ENCODE measurements at places on chromosomes 16 and 17.

GRCh38 chr16:19396555-19397011 lies 21.1 kb upstream of the TMC5 start:
- DNase-seq = peak; percentile 87

DNA sequence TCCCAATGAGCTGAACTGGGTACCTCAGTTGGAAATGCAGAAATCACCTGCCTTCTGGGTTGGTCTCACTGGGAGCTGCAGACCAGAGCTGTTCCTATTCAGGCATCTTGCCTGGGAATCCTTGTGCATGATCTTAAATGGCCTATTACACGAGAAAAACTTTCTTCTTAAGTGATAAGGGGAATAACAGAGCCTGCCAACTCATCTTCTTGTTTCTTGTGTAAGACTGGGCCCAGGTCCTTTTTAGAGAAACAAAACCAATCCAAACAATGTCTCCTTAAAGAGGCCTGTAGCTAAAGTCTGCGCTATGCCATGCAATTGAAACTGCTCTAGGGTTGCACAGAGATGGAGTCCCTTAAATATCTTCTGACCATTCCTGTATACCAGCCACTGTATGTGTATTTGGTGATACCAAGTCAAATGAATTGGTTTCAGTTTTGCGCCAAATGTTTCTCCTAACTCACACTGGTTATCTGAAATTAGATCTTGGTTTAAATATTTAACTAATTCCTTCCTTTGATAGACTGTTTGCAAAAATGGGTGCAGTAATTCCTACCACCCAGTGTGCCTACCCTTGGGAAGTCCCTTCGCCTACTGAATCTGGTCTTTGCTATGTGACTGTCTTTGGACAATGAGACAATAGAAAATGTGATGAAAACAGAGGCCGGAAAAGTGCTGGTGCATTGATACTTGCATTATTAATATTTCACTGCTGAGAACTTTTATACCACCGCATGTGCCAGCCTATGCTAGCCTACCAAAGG lies 6.5 kb upstream of the CCL23 start:
- no peak for DNase-seq

GRCh38 chr17:18117533-18117932 lies 9.0 kb downstream of the MYO15A start:
- no peak for DNase-seq

DNA sequence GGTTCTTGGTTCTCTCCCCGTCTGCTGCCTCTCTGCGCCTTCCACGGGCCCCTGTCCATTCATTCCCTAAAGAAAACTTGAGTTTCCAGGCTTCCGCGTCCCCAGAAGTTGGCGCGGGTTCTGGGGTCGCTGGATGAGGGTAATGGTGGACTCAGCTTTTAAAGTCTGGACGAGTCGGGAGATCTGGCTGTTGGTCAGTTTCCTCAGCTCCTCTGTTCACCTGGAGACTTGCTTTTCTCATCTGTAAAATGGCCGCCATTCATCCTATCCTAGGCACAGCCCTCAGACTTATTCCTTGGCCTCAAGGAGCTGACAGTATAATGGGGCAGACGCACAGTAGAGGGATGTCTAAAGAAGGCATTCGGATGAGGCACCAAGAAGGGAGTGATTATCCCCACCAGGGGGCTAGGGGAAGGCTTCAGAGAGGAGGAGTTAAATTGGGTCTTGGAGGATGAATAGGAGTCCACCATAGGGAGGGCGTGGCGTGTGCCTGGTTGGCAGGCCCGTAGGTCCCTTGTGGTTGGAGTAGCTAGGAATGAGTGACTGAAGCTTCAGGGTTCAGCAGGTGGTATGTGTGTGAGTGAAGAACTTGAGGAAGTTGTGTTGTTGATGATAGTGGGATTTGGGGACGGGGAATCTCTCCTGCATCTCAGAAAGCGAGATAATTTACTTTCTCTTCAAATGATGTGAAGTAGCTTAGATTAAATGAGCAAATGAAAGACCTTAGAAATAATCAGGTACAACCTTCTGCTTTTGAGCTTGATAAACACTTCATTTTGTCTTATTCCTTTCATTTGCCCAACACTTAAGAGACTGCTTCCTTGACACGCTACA lies 652 bp downstream of the VPS35L start:
- DNase-seq = no peak

DNA sequence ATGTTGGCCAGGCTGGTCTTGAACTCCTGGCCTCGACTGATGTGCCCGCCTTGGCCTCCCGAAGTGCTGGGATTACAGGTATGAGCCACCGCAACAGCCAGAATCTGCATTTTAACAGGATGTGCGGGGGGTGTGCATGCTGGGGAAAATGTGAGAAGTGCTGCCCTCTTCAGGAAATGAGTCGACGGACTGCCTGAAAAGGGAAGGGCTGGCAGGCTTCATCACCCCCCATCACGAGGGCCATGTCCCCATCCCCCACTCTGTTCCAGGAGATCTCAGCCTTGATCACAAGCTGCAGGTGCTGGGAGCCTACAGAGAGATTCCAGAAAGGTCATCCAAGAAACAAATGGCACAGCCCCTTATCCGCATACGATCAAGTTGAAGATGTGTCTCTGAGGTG lies 195.3 kb upstream of the RPL38 start:
- no peak for DNase-seq

- DNase-seq = no peak
These were observed 60.5 kb downstream of the NFAT5 start for GRCh38 chr16:69626256-69626655.

- DNase-seq = no peak
These were observed 6.0 kb downstream of the SNN start for GRCh38 chr16:11674001-11674817.

DNA sequence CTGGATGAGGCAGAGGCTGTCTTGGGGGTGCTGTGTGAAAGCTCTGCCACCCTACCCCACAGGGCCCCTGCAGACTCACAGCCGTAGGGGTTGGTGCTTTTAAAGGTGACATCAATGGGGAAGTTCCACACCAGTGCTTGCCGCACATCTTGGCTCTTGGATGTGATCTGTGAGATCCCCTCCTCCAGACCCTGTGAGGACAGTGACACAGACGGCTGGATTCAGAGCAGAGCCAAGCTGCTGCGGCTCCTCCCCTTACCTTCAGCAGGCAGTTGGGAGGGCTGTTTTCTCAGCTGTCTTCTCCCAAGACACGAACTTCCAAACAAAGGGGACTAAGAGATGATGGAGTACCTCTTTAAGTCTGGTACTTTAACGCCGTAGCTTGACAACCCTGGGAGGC lies 4.8 kb downstream of the B9D1 start:
- DNase-seq = no peak

- DNase-seq = no peak
These were observed 1409.1 kb downstream of the CDH11 start for GRCh38 chr16:63712725-63713124.

DNA sequence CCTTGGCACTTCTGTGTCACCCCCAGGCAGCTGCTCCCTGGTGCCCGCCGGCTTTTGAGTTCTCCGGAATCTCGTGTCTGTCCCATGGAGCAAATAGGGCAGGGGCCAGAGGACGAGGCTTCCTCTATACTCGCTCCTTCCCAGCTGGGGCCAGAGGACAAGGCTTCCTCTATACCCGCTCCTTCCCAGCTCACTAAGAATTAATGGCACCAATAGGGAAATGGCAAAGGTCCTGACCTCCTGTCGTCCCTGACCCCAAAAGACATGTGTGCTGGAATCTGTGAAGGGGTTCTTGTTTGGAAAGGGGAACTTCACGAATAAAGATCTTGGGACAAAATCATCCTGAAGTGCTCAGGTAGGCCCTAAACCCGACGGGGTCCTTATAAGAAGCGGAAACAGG lies 7.6 kb downstream of the SGSH start:
- no peak for DNase-seq

GRCh38 chr17:73098919-73099318 lies 6.4 kb upstream of the SLC39A11 start:
- no peak for DNase-seq

GRCh38 chr17:37466471-37466870 lies 23.2 kb upstream of the DUSP14 start:
- peak; percentile 25 for DNase-seq

- no peak for DNase-seq
These were observed 132.2 kb upstream of the MPHOSPH6 start for GRCh38 chr16:82302042-82302727.

DNA sequence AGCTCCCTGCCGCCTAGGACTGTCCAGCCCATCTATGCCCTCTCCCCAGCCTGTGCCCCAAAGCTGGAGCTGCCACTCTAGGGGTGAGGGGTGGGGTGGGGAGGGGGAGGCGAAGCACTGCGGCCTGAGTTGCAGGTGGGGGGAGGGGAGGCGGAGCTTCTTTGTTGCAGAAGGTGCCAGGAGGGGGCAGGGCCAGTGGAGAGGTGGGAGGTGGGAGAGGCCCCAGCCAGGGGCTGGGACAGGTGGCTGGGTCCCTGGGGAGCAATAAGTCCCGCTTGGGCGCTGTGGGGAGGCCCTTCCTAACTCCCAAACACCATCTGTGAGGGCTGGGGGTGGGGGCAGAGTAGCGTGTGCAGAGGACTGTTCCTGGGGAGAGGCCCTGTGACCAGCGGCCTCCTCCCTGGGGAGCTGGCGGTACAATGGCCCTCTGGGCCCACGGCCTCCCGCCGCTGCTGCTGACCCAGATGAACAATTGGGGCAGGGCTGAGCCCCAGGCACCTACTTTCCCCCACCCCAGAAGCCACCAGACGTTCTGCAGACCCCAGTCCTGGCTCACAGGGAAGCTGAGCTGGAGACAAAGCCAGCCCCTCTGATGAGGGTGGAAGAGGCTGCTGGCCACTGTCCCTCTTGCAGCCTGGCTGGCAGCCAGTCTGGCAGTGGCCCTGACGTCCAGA lies 2.2 kb upstream of the NTN3 start:
- DNase-seq = no peak

- DNase-seq = no peak
These were observed 41.6 kb upstream of the IRX6 start for GRCh38 chr16:55282441-55282840.

- DNase-seq = no peak
These were observed 28.5 kb downstream of the VAC14 start for GRCh38 chr16:70772493-70772892.

DNA sequence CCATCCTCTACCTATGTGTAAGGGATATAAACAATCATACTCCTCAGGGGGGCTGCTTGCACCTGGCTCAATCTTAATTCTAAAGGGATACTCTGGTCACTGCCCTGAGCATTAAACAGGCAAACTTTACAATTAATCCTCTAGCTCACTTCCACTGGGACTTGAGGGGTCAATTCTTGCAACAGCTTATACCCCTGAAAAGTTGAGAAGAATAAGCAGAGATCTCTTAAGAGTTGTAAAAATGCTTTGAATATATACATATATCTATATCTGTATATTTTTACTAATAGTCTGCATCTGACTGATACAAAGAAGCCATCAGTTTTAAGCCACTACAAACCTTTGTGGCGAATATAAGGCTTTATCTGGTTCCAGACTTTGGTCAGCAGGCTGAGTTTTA lies 19.6 kb downstream of the HEATR6 start:
- DNase-seq = no peak

GRCh38 chr16:78961464-78961863 lies 639.1 kb downstream of the MAF start:
- no peak for DNase-seq

DNA sequence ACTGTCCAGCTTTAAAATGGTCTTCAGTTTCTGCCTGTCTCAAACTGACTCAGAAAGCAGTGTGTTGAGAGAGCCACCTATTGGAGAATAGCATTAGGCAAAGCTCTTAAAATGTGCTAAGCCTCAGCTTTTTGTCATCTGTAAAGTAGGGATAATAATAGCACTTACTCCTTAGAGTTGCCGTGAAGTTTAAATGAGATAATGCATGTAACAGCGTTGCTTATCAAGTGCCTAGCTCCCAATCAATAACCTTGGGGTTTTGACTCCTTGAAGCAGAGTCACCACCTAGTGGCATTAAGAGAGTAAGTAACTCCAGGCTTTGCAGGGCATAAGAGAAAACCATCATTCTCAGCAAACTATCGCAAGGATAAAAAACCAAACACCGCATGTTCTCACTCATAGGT lies 163.3 kb downstream of the HS3ST2 start:
- no peak for DNase-seq

- DNase-seq = peak; percentile 3
These were observed 39.8 kb downstream of the ABCA5 start for GRCh38 chr17:69287168-69287567.

- no peak for DNase-seq
These were observed 223.6 kb upstream of the CIBAR2 start for GRCh38 chr16:85335584-85336491.

GRCh38 chr17:17326275-17326875 lies 23.2 kb downstream of the NT5M start:
- DNase-seq = no peak

- no peak for DNase-seq
These were observed 29.1 kb downstream of the OSBPL7 start for GRCh38 chr17:47792457-47792856.

- DNase-seq = peak; percentile 95
These were observed at the start of gene SSH2 for GRCh38 chr17:29929533-29930408. Gene SSH2, minus strand, starts transcription at chr17:29930228. Its CDS starts 228 bp downstream, at chr17:29930000.

DNA sequence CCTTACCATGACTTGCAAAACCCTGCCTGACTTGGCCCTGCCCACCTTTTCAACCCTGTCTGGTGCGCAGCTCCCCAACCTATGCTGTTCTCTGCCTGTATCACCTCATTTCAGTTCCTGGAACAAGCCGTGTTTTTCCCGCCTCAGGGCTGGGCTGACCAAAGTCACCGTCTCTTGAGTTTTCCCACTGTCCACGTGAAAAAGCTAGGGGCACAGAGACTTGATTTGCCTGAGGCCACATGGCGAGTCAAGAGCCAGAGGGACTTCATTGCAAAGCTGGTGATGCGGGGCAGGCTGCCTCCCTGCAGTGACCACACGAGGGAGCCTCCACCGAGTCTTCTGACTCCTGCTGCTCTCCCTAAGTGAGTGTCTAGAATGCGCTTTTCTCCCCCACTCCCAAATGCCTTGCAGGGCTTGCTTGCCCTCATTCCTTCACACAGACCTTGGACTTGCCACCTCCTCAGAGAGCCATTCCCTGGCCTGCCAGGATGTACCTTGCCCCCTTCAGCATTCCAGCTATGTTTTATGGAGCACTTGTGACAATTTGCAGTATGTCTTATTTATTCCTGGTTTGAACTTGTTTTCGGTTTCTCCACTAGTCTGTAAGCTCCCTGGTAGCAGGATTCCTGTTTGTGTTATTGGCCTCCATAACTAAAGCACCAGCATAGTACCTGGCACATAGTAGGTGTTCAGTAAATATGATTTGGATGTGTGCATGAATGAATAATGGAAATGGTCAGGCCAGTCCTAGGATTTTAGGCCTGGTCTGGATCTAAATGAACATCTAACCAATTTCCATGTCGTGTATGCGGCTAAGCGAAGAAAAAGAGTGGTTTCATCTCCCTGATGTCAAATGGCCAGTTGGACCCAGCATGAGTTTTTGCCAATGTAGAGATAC lies 252.3 kb downstream of the SNX29 start:
- peak; percentile 65 for DNase-seq

- DNase-seq = peak; percentile 72
These were observed 27.5 kb downstream of the TRIM25 start for GRCh38 chr17:56886288-56886731.

DNA sequence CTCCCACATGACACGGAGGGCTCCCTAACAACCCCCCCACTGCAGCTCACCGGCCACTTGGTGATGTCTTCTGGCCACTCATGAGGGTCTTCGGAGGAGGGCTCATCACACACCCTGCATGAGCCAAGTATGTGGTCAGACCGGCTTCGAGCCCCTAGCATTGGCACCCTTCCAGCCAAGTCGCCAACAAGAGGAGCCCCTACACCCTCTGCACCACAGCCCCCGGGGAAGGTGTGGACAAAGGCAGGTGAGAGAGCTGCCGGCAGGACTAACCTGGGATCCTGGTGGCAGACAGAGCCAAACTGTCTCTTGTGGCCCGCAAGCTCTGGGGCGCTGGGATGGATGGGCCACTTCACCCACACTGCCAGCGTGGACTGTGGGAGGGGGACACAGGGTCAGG lies 6.5 kb downstream of the SNRNP25 start:
- DNase-seq = no peak

- no peak for DNase-seq
These were observed 1.5 kb downstream of the PAFAH1B1 start for GRCh38 chr17:2594722-2595599.

All from LoVo (cell line).